ENCODE measurements at places on chromosomes 3 and 15. TPM values are rescaled to one million over a fixed set of nuclear protein-coding genes. Genes with fewer than 3 reads are reported as not detected.

LINGO1 gene
- not detected for total RNA-seq

CP gene
- total RNA-seq = not detected

ZNF502 gene
- total RNA-seq = not detected

LRRC3B gene
- not detected for total RNA-seq

SLC33A1 gene
- total RNA-seq = 32.9 TPM

CDCP1 gene
- total RNA-seq = 124 TPM

TRPC1 gene
- 1.7 TPM for total RNA-seq

DUOXA2 gene
- total RNA-seq = not detected

ATP10A gene
- 5.0 TPM for total RNA-seq

ZCWPW2 gene
- not detected for total RNA-seq

MORC1 gene
- total RNA-seq = not detected

C3orf22 gene
- not detected for total RNA-seq

LMAN1L gene
- total RNA-seq = not detected

NR1I2 gene
- total RNA-seq = 0.04 TPM

FBXW12 gene
- not detected for total RNA-seq

GRIP2 gene
- total RNA-seq = 0.36 TPM

ANKUB1 gene
- total RNA-seq = not detected

AADACL2 gene
- total RNA-seq = not detected

STRIT1 gene
- total RNA-seq = not detected

SHC4 gene
- total RNA-seq = 4.3 TPM

TMCO5A gene
- not detected for total RNA-seq

ANKRD34C gene
- total RNA-seq = not detected

AHSG gene
- total RNA-seq = not detected
